ENCODE measurements at places on chromosomes 7 and 10. TPM values are rescaled to one million over a fixed set of nuclear protein-coding genes. Genes with fewer than 3 reads are reported as not detected.
A peak's percentile ranks its signal among the peaks of the same experiment; 100 is the strongest.

GRCh38 chr10:114073395-114074186, 29.9 kb downstream of the ADRB1 start:
- no peak for DNase-seq

FFAR4 gene
- not detected for total RNA-seq

GRCh38 chr10:97406064-97406463, 4.9 kb upstream of the RRP12 start:
- DNase-seq = no peak

PDE1C gene
- 7.6 TPM for total RNA-seq

PLEKHS1 gene
- 1.7 TPM for total RNA-seq

DNA sequence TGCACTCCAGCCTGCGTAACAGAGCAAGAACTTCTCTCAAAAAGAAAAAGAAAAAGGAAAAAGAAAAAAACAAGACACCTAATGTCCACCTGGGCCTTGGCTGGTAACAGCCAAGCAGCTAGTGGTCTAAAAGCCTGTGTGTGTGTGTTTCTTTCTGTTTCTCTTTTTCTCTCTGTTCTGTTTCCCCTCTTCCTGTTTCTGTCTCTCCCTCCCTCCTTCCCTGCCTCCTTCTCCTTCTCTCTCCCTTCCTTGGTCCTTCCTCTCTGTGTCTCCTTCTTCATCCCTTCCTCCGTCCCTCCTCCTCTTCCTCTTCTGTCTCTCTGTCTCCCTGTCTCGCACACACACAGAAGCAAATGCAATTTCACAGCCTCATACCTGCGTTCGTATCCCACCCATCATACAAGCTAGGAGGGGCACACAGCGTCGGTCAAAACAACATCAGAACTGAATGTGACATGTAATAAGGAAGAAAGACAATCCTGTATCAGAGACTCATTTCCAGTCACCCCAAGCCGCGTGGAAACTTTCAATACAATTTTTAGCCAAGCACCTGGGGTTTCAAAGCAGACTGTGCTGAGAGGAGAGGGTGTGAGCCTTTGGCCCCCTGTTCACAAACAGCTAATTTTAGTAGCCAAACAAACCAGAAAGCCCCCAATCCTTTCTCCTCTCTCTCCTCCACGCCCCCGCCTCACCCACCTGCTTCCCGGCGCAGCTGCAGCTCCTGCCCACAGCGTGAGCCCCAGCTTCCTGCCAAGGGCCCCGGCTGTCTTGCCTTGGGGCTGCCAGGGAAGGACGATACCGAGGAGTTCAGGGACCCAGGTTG, 50.2 kb upstream of the GNA12 start:
- peak; percentile 32 for DNase-seq

DNA sequence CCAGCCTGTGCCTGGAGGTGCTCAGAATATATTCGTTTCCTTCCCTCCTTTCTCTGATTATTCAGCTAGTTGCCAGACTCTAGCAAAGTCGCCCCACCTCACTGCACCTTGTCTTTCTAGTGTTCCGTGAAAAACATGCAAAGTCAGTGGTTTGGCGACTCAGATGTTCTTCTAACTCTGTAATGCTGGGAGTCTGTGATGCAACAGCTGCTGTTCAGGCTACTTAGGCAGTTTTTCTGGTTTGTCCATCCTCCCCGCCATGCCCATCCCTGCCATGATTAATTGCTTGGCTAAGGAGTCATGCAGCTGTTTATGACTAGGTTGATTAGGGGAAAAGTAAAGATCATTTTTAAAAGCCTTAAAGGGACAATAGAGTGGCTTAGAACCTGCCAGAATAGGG, 99.4 kb downstream of the MTPN start:
- DNase-seq = peak; percentile 47

DNA sequence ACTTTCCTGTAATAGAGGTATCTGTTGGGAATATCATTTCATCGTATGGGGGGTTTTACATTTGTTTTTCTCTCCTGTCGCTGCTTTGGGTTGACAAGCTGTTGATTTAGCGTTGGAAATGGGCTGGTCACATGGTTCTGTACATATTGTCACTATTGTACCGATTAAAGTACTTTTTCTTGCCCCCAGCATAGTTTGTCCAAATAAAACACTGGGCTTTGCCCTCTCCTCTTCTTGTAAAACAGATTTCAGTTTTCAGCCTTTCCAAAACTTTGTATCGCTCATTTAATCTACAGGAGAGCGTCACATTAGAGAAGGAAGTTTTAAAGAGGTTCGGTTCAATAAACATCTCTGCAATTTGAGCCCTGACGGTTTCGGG, 4.0 kb downstream of the BMI1 start:
- no peak for DNase-seq

DNA sequence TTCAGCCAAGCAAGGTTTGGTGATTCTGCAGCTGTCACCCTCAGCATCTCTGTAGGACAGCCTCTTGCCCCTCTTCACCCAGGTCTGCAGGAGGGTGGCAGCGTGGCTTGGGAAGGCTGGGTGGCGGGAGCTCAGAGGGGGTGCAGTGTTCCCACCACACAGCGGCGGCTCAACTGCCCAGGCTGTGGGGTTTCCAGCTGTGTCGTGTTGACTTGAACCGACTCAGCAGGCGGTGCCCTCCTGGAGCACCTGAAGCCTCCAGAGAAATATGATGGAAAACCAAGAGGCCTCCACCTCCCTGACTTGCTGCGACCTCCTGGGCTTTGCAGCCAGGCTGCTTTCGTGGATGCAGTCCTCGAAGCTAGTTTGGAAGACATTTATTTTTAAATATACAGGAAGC, 68.0 kb upstream of the KLF6 start:
- DNase-seq = no peak
